ENCODE measurements at places on chromosomes 3 and 15.

- no peak for DNase-seq
These were observed 35.7 kb downstream of the CORO2B start for GRCh38 chr15:68614286-68615035.

DNA sequence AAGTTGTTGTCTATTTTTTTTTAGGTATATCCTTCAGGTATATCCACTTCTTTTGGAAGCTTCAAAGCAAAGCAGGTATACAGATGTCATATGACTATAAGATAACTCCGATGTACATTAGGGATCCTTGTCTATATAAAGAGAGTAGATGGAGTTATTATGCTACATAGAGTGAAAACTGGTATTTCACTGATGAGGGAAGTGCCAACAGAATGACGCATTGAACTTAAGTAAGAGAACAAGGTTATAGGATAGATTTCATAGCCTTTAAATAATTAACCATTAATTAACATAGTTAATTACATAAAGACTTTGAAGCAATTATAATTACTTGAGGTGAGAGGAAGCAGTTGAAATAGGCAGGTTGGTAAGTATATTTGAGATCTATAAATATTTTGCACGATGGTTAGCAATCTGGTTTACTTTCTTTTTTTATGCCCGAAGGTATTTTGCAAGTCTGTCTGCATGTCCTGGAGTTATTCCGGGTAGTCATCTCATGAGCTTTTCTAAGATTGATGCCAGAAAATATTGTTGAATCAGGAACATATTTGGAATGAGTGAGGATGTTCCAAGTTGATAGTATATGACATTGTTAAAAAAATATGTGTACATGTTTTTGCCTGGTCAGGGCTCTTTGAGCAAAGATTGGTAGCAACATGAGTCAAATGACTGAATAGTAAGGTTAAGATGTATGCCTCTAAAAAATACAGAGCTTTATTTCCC, 299.5 kb upstream of the KCNMB2 start:
- DNase-seq: no peak

DNA sequence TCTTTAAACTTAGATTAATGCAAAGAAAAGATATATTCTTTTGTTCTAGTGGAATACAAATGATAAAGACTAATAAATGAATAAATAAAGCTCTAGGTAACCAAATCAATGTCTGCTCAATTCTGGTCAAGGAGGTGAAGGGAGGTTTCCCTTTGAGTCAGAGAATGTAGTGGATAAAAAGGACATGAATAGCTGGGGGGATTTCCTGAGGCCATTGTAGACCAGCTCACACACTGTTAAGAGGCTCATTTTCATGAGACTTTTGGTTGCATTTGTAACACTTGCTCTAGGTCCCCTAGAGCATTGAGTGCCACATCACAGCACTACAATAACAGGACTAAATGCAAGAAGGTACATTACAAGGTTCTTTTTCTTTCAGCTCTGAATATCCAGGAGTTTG, 170.7 kb downstream of the TIGIT start:
- no peak for DNase-seq

GRCh38 chr3:4856136-4856535, 123.1 kb upstream of the BHLHE40 start:
- DNase-seq: no peak

DNA sequence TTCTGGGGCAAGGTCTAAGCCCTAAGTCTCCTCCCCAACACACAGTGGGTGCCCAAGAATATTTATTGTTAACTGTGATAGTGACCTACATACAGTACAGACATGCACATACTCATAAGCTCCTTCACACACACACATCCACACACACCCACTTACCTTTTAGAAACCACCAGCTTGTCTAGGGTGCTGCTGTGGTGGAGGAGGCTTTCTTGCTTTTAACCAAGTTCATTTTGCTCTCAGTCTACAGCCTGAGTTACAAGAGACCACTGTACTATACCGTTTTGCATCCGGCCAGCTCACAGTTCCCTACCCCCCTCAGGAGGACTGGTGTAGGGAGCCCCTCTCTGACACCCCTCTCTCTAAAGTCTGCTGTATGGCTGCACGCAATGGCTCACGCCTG, 16.7 kb downstream of the DAPK2 start:
- DNase-seq: no peak

DNA sequence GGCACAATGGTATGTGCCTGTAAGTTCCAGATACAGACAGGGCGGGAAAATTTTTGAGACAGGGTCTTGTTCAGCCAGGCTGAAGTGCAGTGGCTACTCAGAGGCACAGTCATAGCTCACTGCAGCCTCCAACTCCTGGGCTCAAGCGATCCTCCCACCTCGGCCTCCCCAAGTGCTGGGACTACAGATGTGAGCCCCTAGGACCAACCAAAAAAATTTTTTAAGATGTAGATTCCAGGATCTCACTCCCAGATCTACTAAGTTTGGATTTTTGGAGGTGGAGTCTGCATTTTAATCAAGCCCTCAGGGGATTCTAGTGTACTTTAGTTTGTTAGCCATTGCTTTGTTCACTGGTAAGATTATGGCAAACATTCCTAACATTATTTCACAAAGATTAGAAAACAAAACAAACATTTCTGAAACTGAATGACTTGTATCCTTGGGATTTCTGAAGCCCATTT, 2.7 kb downstream of the LIPH start:
- DNase-seq: no peak

DNA sequence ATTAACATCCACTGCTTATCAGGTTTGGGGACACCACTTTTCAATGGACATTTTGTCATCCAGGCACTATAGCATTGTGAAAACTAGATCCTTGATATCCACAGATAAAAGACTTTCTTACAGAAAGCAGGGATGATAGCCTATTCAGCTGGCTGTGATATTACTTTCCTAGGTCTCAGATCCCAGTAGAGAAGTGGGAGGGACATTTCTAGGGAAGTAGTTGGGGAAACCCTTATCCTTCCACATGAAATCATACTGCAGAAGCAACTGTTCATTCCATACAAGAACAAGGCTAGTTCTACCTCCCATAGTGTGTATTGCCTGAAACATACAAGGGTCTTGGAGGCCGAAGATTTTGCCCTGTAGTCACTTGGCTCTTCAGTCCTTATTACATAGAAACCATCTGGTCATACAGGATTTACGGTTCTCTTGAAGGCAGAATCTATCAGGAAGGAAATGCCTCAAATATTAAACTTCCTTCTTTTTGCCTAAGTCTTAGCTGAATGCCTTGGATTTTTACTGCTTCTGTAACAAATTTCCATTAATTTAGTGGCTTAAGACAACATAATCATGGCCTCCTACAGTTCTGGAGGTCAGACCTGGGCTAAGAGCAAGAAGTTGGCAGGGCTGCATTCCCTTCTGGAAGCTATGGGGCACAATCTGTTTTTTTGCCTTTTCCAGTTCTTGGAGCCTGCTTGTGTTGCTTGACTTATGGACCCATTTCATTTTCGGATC, 119.4 kb downstream of the ECT2 start:
- DNase-seq: no peak
